Fibroblast of skin of abdomen (primary cell): ENCODE measurements at places on chromosomes 1 and 21.

GRCh38 chr1:178161516-178161915 is 67.6 kb downstream of the RASAL2 start:
- peak; percentile 63 for DNase-seq

DNA sequence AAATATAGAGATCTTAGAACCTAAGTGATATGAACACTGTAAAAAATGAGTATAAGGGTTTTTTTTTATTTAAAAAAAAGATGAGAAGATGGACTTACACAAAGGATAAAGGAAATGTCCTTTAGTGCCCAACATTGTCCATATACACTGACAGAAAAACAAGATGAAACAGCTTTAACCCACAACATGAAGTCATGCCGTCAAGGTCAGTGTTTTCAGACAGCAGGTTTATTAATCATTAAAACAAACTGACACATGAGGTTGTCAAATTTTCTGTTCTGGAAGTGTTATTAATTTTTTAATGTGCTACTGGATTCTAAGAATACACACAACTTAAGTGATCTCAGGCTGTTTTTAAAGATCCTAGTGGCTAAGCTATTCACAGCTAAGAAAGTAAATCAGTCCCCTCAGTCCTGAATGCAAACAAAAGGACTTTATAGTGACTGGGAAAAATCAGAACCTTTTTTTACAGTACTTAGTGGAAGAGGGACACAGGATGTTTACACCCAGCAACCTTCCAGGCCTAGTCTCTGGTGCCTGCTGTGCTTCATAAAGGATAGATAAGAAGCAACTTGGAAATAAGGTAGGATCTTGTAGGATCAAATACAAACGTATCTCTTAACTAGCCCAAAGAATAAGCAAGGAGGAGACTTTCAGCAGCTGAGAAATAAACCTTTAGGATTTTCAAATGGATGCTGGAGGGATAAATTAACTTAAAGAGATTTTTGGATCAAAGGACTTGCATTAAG is 21.9 kb upstream of the PKN2 start:
- no peak for DNase-seq

DNA sequence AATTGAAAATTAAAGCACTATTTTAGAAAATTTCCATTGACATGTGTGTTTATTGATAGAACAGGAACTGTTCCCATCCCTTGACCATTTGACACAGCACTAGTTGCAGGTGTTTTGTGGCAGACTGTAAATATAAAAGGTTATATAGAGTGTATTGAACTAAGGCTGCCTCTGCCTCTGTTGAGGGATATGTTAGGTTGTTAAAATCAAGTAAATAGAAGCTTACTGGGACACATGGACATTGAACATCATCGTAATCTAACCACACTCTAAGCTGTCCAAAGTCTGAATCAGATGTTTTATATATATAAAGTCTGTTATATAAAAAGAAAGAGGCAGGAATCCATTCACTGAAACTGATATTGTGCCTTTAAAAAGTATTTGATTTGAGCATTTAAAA is 308.1 kb upstream of the PKN2 start:
- no peak for DNase-seq

DNA sequence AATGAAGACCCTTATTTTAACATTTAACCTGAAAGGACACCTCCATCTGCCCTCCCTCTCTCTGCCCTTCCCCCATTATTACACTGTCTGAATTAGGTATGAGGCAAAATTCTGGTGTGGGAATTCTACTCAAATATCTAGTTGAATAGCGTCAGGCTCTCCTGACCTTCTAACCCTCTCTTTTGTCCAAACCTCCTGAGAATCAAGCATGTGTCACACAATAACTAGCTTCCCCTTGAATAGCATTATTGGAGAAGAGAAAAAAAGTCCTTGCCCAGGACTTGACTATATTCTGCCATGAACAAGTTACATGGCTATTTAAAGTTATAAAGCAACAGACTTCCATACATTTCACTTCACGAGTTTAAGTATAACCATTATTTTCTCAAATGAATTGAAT is 35.5 kb downstream of the USH2A start:
- no peak for DNase-seq

GRCh38 chr1:28437264-28437923 is 67.9 kb downstream of the PHACTR4 start:
- DNase-seq = peak; percentile 75

GRCh38 chr1:200869376-200869752 is 3.4 kb upstream of the GPR25 start:
- no peak for DNase-seq

GRCh38 chr1:2210084-2210653 is 15.6 kb upstream of the FAAP20 start:
- DNase-seq = no peak

- DNase-seq = no peak
Measured at GRCh38 chr21:43571976-43572375, 87.3 kb downstream of the HSF2BP start.

DNA sequence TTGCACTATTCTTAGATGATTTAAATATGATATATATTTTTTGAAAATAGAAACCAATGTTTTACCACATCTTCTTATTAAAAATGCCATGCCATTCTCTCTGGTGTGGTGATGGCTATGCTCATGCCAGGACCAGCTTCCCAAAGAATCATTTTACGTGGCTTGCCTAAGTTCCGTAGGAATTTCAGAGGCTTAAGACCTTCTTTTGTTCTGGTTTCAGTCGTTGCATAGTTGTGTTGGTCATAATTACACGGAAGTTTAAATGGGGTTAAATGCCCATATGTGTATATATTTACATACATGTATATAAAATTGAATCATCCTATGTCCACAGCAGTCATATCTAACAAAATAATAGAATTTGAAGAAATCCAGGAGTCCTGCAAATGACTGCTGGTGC is 78.7 kb upstream of the PLPPR5 start:
- DNase-seq = no peak

GRCh38 chr1:53393325-53393792 is 65.5 kb upstream of the LRP8 start:
- peak; percentile 57 for DNase-seq

DNA sequence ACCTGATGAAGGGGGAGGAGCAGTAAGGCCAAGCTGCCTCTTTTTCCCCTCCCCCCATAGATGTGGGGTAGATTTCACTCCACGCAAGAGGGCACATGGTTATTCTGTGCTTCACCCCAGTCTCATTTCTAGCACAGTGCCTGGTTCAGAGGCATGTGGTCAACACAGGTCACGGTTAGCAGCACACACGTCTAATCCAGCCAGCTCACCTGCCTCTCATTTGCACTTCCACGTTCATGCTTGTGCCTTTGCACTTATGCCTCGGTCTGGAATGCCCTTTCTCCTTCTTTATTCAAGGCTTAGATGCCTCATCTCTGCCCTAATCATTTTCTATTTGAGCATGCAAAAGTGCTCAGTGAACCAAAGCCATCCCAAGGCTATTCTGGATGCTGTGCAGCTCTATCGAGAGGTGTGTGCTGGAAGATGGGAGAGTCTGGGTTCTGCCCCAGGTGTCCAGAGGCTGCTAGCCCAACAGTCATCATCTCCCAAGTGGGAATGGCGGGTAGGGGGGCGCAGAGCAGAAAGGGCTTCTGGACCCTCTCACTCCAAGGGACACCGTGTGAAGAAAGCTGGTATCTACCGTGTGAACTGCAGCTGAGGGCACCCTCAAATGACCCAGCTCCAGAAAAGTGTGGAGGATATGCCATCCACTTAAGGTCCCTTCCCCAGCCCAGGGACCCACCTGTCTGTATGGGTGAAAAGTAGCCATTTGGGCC is 2.1 kb upstream of the A3GALT2 start:
- DNase-seq = no peak
